ENCODE measurements at places on chromosomes 4 and X.
A peak's percentile ranks its signal among the peaks of the same experiment; 100 is the strongest.

DNA sequence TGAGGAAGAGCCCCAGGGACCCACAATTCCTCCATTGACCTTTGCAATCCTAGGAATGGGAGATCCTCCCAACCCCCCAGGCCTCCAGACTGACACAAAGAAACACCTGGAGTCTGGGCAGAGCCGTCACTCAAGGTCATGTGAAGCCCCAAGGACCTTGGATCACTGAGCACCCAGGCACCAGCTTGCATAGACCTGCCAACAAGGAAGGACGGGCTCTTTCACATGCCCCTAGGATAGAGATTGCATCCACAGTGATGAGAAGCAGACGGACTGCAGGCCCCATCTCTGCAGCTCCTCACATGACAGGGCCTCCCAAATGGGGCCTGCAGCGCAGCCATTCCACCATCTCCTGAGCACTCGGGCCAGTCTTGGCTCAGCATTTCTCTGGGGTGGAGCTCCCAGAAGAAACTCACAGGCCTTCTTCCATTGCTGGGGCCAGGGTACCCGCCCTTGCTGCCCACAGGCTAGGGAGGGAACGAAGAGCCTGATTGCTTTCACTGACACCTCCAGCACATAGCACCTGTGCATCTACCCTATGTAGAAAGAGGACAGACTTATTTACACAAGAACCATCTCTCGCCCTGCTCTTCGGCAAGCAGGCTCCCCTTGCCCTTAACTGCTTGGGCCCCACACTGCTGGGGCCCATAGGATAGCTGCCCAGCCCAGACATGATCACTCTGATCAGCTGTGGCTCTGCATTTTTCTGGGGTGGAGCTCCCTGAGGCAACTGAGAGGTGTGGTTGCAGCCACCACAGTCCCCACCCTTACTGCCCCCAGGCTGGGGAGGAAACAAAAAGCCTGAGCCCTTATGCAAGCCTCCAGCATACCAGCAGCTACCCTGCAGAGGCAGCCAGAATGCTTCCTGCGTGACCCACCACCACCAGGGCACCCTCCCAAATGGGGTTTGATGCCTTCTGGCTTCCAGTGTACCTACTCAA is 185.7 kb upstream of the ZCCHC13 start:
- no peaks in the 10 kb centered on the region for H3K27me3 ChIP-seq
- no peak for DNase-seq
- no peaks in the 10 kb centered on the region for H3K4me1 ChIP-seq
- H3K36me3 ChIP-seq, result no peaks in the 10 kb centered on the region

DNA sequence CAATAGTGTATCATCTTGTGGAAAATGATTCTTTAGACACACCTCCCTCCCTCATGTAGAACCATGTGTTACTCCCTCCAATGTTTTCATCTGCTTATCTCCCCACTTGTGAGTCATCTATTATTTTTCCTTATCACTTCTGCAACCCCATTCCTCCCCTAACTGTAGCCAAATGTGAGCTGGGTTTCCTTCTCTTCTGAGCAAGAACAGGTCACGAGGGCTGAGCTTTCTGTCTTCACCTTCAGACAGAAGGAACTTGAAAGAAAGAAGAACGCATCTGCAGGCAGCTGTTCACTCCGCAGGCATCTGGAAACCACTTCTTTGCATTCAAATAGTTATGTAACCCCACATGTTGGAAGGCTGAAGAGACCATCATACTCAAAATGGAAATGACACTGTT is 1.8 kb downstream of the PPP1R2C start:
- no peaks in the 10 kb centered on the region for H3K36me3 ChIP-seq
- no peak overlapping the region for H3K4me3 ChIP-seq
- no peak for DNase-seq
- H3K4me1 ChIP-seq, result peaks cover 5% of the 10 kb centered on the region

DNA sequence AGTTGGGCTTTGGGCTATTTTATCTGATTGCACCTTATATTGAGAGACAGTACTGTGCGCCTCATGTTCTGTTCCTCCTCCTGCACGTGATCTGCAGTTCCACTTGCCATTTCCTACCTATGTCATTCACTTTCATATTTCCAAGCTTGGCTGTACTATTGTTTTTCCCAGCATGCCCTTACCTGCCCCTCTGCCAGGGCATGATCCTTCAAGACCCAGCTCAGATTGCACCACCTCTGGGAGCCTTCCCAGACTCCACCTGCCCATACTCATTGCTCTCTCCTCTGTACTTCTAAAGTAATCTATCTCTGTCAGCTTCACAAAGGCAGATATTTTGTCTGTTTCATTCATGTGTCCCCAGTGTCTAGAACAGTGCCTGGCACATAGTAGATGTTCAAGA is 11.6 kb downstream of the SLC25A5 start:
- no peaks in the 10 kb centered on the region for H3K27me3 ChIP-seq
- H3K4me3 ChIP-seq, result no peak overlapping the region
- no peak overlapping the region for H3K27ac ChIP-seq
- peaks cover 2% of the 10 kb centered on the region for H3K4me1 ChIP-seq
- no peak for DNase-seq

- no peaks in the 10 kb centered on the region for H3K36me3 ChIP-seq
- H3K27ac ChIP-seq, result no peak overlapping the region
- H3K27me3 ChIP-seq, result peaks cover 44% of the 10 kb centered on the region
These were observed 66.1 kb downstream of the DCHS2 start for GRCh38 chr4:154425514-154425913.

DNA sequence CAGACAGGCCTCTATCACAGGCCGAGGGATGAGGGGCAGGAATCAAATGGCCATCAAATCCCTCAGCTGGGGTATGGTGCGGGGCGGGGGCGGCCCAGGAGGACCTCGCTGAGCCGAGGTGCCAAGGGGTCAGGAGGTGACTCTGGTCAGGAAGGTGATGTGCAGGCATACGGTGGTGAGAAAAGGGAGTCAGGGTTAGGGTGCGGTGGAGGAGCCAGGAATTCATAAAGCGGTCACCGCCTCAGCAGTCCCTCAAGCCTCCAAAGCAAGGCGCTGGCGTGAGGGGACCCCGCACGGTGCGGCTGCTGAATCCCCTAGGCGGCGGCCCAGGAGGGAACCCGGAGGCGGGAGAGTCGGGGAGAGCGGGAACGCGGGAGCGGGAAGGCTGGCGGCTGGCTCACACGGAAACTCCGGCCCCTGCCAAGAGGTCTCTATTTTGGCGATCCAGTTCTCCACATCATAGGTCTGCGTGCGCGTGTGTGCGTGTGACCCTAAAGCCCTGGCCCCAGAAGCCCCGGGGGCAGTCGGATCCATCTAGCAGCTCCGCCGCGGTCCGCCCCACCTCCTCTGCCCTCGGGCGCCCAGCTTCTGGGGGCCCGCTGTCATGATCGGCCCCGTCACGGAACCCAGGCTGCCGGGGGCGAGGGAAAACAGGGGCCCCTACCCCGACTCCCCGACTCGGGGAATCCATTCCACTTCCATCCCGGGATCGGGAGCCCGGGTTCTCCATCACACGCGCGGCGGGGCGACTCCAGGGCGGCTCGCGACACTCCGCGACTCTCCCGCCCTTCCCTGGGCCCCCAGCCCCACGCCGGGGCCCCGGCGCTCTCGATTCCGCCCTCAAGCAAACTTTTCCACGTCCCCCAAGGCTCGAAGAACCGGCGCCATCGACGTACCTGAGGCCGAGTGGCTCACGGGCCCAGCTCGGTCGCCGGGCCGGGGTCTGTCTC is 593 bp downstream of the ELF4 start:
- H3K36me3 ChIP-seq, result peaks cover 2% of the 10 kb centered on the region
- no peaks in the 10 kb centered on the region for H3K27me3 ChIP-seq
- peaks cover 18% of the 10 kb centered on the region for H3K4me1 ChIP-seq
- DNase-seq, result no peak
- peak overlapping the region; percentile 95 for H3K4me3 ChIP-seq

GRCh38 chrX:104567506-104567905 is 1.5 kb downstream of the IL1RAPL2 start:
- H3K27me3 ChIP-seq, result peaks cover 25% of the 10 kb centered on the region
- no peak overlapping the region for H3K27ac ChIP-seq
- no peaks in the 10 kb centered on the region for H3K4me1 ChIP-seq
- H3K36me3 ChIP-seq, result no peaks in the 10 kb centered on the region

GRCh38 chr4:818106-818921 is 7.6 kb downstream of the CPLX1 start:
- no peak overlapping the region for H3K27ac ChIP-seq
- no peak overlapping the region for H3K4me3 ChIP-seq
- peaks cover 6% of the 10 kb centered on the region for H3K36me3 ChIP-seq
- DNase-seq, result no peak

- no peak overlapping the region for H3K27ac ChIP-seq
- no peaks in the 10 kb centered on the region for H3K36me3 ChIP-seq
- peaks cover 3% of the 10 kb centered on the region for H3K4me1 ChIP-seq
- no peak for DNase-seq
These were observed 13.8 kb downstream of the PNMA6E start for GRCh38 chrX:153387345-153387744.

DNA sequence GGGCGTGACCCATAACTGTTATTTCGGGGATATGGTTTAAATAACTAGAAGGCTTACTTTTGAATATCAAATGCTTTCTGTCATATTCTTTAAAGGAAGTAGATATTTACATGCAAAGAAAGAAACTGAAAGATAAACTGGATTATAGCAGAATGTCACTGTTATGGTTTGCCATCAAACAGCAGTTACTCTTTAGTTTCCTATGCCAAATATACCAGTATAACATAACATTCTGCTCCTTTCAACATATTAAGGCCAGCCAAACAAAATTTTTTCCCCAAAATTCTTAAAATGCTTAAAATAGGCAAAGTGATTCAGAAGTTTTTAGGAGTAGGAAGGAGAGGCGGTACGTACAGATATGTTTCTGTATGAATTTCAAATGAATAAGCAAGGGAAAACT is 27.0 kb downstream of the KDM6A start:
- H3K27me3 ChIP-seq, result no peaks in the 10 kb centered on the region
- H3K27ac ChIP-seq, result no peak overlapping the region
- H3K4me1 ChIP-seq, result peaks cover 22% of the 10 kb centered on the region
- H3K4me3 ChIP-seq, result peak overlapping the region; percentile 55

DNA sequence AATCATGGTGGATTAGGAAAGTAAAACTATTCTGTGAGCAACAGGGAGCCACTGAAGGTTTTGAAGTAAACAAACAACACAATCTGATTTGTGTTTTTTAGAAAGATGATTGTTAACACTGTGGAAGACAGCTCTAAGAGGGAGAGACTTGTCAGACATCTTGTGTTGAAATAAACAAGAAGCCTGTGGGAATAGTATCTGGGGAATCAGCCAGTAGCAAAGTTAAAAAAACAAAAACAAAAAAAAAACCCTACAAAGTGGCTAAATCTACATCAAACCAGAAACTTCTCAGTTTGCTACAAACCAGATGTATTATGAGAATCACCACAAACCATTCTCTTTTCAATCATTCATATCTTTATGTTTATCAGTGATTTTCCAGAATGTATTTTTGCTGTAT is 125.7 kb upstream of the GPC4 start:
- H3K27ac ChIP-seq, result no peak overlapping the region
- H3K27me3 ChIP-seq, result peaks cover 5% of the 10 kb centered on the region
- DNase-seq, result no peak
- H3K4me3 ChIP-seq, result no peak overlapping the region
- H3K36me3 ChIP-seq, result no peaks in the 10 kb centered on the region

- no peaks in the 10 kb centered on the region for H3K36me3 ChIP-seq
- no peak overlapping the region for H3K27ac ChIP-seq
- peaks cover 6% of the 10 kb centered on the region for H3K4me1 ChIP-seq
- no peak for DNase-seq
These were observed 99.6 kb upstream of the MAML3 start for GRCh38 chr4:140253556-140254027.

GRCh38 chr4:90226734-90227133 is 99.5 kb downstream of the CCSER1 start:
- no peak overlapping the region for H3K27ac ChIP-seq
- DNase-seq, result no peak
- H3K36me3 ChIP-seq, result no peaks in the 10 kb centered on the region
- no peaks in the 10 kb centered on the region for H3K4me1 ChIP-seq
- no peaks in the 10 kb centered on the region for H3K27me3 ChIP-seq

GRCh38 chr4:84966382-84967242 is at the start of gene WDFY3:
Gene WDFY3, minus strand, starts transcription at chr4:84966690. Its CDS starts 106,099 bp downstream, at chr4:84860591.
- H3K36me3 ChIP-seq, result peaks cover 6% of the 10 kb centered on the region
- peaks cover 11% of the 10 kb centered on the region for H3K4me1 ChIP-seq
- H3K27me3 ChIP-seq, result peaks cover 37% of the 10 kb centered on the region
- DNase-seq, result no peak
- H3K27ac ChIP-seq, result peak within 1 kb of the TSS; percentile 86

- no peak overlapping the region for H3K27ac ChIP-seq
- H3K4me3 ChIP-seq, result no peak overlapping the region
- no peaks in the 10 kb centered on the region for H3K4me1 ChIP-seq
- no peaks in the 10 kb centered on the region for H3K36me3 ChIP-seq
- DNase-seq, result no peak
These were observed 495.6 kb upstream of the ZFP42 start for GRCh38 chr4:187499956-187500355.

DNA sequence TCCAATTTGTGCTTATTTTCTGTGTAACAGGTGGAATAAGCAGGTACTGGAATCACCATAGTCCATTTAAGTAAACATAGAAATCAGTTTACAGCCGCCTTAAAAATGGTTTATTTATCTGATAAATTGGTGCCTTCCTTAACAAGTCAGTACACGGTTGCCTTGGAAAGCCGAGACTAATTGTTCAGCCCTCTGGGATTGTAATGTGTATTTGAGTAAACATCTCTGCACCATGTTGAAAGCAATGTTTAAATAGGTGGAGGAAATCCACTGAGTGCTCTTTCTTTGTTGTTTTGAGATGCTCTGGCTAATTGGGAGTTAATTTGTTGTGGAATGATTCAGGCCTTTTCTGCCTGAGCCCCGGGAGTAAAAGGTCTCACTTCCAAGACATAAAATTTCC is 45.7 kb upstream of the ADRA2C start:
- no peaks in the 10 kb centered on the region for H3K4me1 ChIP-seq
- H3K27me3 ChIP-seq, result peaks cover 36% of the 10 kb centered on the region
- peaks cover 2% of the 10 kb centered on the region for H3K36me3 ChIP-seq
- H3K27ac ChIP-seq, result no peak overlapping the region
- DNase-seq, result no peak
- H3K4me3 ChIP-seq, result no peak overlapping the region

DNA sequence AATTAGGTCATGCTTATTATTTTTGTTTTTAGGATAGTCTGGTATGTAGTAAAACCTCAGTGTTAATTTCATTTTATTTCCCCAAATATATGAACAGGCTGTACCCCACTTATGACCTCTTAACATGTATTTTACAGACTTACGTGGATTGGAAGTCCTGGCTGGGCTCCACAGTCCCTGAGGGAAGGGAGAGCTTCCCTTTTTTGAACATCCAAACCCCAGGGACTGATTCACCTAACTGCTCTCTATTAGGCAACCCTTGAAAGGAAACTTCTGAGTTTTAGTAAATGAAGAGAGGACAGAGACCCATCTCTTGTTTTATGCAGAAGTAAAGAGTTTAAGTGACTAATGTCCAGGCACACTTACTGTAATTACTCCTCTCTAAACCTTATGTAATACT is 233.1 kb upstream of the SPRY1 start:
- H3K27ac ChIP-seq, result no peak overlapping the region
- DNase-seq, result no peak
- no peak overlapping the region for H3K4me3 ChIP-seq
- H3K4me1 ChIP-seq, result peaks cover 4% of the 10 kb centered on the region

DNA sequence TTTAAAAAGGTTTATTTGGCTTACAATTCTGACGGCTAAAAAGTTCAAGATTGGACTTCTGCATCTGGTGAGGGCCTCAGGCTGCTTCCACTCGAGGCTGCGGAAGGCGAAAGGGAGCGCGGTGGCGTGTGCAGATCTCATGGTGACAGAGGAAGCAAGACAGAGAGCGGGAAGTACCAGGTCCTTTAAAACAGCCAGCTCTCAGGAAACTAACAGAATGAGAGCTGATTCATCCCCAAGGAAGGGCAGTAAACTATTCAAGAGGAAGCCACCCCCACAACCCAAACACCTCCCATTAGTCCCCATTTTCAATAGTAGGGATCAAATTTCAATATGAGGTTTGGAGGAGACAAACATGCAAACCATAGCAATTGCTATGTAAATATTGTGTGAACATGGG is 2144.2 kb upstream of the AGA start:
- no peak for DNase-seq
- no peak overlapping the region for H3K27ac ChIP-seq
- H3K4me3 ChIP-seq, result no peak overlapping the region
- H3K27me3 ChIP-seq, result no peaks in the 10 kb centered on the region
